ENCODE measurements at places on chromosomes 5 and 9.

DNA sequence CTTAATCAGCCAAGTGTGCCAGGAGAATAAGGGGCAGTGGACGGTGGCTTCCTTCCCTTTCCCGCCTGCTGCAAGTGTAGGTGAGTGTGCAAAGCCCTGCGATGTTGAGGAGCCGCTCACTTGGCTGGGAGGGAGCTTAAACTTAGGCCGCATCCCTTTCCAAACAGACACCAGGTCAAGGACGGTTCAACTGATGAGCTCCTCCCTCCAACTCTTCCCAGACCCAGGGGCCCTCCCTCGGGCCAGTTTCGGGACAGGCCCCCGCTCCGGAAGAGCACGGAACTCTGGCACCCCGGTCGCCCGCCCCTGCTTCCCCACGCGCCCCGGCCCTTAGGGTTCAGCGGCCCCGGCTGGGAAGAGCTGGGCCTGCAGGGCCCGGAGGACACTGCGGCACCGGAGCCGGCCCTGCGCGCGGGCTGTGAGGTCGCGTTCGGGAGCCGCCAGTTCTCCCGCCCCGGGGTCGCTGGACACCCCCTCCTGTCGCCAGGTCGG is 481 bp downstream of the MRPL36 start:
- DNase-seq, result peak; percentile 28

DNA sequence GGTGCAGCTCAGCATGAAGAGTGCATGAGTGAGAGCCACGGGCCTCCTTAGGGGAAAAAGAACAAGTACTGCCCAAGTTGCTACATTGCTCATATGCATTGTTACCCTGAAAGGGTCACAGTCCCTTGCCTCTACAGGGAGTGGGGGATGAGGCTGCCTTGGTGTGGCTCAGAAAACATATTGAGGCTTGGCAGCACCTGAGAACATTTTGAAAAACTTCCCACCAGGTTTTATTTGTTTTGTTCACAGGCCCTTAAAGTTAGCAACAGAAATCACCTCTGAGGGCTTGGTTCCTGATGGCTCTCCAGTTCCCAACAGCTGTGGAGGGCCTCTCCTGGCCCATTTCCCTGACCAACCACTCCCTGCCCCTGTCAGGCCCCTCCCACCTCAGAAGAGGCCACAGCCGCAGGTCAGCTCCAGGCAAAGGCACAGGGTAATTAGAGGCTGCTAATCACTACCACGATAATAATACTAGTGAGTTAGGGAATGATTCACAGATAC is 90.7 kb upstream of the ADRA1B start:
- peak; percentile 32 for DNase-seq

GRCh38 chr9:107078061-107078460 is 205.0 kb upstream of the RAD23B start:
- no peak for DNase-seq

- DNase-seq, result no peak
These were observed 4.9 kb upstream of the UBTD2 start for GRCh38 chr5:172288465-172288864.

GRCh38 chr5:121053055-121053985 is 589.2 kb downstream of the PRR16 start:
- DNase-seq, result no peak

DNA sequence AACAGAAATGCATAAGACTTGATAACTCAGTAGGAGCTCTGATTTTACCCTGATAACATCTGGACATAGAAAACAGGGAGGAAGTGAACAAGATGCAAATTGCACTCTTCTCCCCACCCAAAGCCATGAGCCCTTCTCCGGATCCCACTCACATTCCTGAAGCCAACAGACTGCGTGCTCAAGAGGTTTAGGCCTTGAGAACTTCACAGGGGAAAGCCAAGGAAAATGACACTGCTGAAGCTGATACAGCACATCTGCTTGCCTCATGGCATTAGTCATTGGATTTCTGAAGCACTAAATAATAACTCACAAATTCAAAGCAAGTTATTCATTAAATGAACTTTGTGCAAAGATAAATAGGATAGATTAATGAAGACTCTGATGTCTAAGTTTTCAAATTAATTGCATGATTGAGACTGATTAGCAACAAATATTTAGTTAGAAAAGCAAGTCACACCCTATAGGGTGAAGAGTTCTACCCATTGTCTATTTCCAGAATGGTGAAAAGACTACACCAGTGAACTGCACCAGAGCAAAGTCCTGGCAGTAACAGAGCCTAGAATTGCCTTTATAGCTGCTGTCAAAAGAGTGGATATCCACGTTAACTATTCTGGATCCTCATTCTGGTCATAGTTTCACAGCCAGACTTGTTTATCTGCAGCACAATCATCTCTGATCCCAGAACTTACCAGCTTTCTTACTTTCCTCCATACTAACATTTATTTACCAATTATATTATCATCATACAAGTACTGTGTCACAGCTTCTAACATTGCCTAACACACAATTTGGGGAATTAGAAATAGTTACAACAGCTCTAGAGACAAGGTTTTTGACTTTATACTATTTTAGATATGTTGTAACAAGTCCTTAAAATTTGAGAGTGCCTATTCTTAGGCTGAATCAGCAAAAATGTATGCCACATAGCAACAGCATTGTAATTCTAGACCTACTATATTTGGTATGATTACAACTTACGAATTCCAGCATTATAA is 432.1 kb upstream of the RGMB start:
- peak; percentile 94 for DNase-seq

DNA sequence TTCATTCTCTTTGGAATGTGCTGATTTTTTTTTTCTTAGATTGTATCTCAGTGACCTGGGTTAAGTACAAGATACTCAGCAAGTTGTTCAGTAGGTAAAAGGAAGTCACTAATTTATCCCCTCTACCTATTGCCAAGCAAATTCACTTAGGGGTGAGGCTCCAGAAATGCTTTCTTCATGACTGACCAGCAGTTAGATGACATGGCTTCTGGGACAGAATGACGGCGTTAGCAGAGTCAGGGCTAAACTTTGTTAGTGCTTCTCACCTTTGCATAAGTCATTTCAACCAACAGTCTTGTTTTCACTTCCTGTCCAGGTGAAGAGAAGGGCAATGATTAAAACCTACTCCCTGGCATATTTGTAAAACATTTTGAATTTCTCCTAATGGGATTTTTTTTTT is 20.2 kb upstream of the MTAP start:
- DNase-seq, result no peak

GRCh38 chr9:138116521-138116920 is 238.9 kb downstream of the CACNA1B start:
- DNase-seq, result no peak

DNA sequence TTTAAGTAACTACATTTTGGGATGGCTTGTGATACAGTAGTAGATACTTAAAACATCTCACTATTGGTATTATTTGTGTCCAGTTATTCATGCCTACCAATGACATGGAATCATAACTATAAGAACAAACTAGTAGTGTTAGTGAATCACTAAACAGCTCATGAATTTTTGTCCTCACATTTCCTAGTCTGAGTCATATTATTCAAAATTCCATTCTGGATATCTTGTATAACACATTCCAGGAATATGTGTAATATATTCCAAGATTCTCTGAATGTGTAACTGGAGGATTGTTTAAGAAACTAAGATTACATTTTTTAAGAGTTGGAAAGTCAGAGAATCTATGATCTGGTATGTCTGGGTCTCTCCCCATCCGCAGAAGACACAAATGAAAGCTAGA is 565.3 kb upstream of the ZNF608 start:
- peak; percentile 93 for DNase-seq

DNA sequence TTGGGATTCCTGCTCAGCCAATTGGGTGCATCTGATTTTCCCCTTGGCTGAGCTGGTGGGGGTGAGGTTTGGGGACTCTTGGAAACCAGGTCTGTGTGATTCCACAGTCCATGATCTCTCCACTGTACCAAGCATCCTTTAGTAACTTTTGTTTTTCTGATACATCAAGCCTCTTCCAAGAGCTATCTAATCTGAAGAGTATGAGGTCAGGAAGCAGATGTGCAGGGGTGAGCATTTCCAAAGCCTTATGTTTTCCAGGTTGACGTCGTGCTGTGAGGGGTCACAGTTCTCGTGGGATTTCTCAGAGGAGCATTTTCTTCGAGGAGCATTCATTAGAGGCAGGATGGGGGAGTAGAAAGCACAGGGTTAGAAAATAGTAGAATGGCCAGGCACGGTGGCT is 95.3 kb downstream of the KLF4 start:
- DNase-seq, result no peak

- no peak for DNase-seq
These were observed 74.5 kb downstream of the ADAMTS12 start for GRCh38 chr5:33817301-33817700.

DNA sequence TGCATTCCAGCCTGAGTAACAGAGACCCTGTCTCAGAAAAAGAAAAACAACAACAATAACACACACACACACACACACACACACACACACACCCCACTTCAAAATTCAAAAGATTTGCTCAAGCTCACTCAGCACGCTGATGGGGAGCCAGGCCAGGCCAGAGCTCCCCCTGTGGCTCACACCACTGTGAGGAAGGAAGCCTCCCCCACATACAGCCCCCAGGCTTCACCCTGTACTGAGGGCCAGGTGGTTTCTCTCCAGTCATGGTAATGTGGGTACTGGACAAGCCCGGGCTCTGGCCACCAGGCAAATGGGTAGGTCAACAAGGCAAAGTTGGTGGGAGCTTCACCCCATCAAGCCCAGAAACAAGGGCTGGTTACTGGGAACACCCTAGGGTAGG is 19.0 kb downstream of the ATOX1 start:
- DNase-seq, result no peak

GRCh38 chr5:139251281-139251687 is 42.3 kb upstream of the MATR3 start:
- no peak for DNase-seq

- no peak for DNase-seq
These were observed 33.0 kb upstream of the PANK3 start for GRCh38 chr5:168612123-168612522.

- DNase-seq, result peak; percentile 58
These were observed 572 bp downstream of the NR4A3 start for GRCh38 chr9:99822109-99822805.
